ENCODE measurements at places on chromosomes 4 and X.

GRCh38 chrX:107025545-107025944 lies 25.5 kb upstream of the MORC4 start:
- peak; percentile 1 for DNase-seq

DNA sequence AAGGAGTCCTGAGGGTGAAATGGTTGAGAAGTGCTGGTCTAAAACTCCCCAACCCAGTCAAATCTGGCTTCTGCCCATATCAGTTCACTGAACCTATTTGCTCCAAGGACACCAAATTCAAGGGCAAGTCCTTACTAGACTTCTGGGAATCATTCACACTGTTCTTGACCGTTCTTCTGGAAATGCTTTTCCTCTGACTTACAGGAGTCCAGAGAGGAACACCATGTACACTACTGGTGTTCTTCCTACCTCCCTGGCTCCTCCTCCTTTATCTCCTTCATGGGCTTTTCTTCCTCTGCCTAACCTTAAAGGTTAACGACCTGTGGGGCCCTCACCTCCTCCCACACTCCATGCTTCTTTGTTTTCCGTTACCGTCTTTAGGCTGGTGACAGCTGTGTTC lies 281.3 kb downstream of the FRMPD4 start:
- DNase-seq: no peak

DNA sequence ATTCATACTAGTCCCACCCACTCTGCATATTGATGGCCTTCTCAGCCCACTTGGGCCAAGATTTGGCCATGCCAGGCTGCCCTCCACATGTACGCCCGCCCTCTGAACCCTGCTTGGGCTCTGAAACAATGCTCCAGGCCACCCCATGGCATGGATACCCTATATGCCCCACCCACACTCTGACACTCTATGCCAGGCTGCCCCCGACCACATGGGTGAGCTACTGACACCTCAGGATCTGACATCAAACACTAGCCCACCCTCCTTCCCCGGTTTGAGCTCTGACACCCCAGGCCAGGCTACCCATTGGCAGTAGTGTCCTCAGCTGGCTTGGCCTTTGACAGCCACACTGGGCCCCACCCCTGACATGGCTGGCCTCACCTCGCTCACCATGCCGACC lies 69.5 kb downstream of the HPRT1 start:
- DNase-seq: no peak

- DNase-seq: no peak
These were observed 15.2 kb upstream of the MAP9 start for GRCh38 chr4:155391932-155392331.

DNA sequence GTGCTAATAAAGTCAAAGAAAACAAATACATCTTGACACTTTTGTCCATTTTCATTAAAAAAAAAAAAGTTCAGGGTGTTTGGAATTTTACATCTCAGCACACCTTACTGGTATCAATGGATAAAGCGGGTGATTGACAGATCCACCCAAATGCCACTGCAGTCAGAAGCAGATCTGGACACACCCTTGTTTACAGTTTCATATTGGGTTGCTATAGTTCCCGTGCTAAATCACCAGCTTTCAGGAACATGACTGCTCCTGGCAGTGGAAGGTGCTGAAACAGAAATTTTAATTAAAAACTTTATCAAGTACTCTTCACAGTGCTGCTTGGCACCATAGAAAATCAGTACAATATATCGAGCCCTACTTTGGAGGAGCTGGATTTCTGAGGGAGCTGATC lies 116.3 kb downstream of the STOX2 start:
- no peak for DNase-seq

DNA sequence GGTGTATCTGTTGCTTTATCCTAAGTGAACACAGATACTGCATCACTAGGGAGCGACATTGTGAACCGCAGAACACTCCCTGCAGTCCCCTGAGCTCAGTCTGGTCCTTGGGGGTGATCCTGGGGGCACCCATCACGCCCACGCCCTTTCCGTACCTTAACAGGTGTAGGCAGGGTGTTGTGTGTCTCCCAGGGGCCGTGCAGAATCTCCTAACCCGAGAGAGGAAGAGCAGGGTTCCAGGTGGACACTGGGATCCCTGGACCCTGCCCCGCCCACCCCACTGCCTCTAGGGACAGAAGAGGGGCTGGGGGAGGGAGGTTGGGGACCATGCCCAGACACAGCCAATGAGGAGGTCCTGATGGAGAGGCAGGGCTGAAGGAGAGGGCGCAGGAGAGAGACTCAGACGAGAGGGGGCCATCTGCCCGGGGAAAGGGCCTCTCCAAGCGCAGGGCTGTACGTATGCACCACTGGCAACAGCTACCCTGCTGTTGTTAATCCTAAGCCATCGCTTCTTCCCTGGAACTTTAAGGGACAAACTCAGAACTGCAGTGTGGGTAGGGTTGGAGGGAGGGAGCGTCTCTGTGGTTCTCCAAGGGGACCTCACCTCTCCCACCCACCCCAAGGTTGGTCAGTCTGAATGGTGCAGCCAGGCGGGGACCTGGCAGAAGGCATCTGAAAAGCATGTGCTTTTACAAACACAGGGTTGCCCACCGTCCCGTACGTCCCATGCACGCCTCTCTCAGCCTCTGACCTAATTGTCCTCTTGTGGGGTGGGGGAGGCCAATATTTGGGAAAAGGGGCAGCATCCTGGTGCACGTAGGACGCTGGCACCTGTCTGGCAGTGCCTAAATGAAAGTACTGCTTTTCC lies 2.5 kb downstream of the P2RY8 start:
- no peak for DNase-seq

- no peak for DNase-seq
These were observed 295.4 kb downstream of the TRIML1 start for GRCh38 chr4:188434643-188435042.

GRCh38 chrX:129787336-129788055 lies 7.7 kb downstream of the SASH3 start:
- DNase-seq: no peak

Measured in HTR-8/SVneo (cell line).